Fibroblast of villous mesenchyme (primary cell): ENCODE measurements at places on chromosomes 11 and 22. TPM values are rescaled to one million over a fixed set of nuclear protein-coding genes. Genes with fewer than 3 reads are reported as not detected.

DNA sequence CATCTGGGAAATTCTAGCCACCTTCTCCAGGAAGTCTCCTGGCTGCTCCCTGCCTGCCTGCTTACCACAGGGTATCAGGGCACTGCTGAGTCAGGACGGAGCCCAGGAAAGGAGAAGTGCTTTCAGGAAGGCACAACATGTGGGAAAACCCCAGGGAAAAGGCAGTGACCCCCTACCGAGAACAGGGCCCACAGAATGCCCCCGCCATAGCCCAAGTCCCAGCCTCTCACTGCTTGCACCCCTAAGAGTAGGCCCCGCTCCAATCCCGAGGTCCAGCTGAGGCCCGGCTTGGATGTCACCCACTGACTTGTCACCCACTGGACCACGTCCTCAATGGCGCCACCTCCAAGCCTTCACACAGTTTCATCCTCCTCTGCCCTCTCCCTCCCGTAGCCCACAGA, 34.1 kb downstream of the ARAP1 start:
- no peak for DNase-seq

DNA sequence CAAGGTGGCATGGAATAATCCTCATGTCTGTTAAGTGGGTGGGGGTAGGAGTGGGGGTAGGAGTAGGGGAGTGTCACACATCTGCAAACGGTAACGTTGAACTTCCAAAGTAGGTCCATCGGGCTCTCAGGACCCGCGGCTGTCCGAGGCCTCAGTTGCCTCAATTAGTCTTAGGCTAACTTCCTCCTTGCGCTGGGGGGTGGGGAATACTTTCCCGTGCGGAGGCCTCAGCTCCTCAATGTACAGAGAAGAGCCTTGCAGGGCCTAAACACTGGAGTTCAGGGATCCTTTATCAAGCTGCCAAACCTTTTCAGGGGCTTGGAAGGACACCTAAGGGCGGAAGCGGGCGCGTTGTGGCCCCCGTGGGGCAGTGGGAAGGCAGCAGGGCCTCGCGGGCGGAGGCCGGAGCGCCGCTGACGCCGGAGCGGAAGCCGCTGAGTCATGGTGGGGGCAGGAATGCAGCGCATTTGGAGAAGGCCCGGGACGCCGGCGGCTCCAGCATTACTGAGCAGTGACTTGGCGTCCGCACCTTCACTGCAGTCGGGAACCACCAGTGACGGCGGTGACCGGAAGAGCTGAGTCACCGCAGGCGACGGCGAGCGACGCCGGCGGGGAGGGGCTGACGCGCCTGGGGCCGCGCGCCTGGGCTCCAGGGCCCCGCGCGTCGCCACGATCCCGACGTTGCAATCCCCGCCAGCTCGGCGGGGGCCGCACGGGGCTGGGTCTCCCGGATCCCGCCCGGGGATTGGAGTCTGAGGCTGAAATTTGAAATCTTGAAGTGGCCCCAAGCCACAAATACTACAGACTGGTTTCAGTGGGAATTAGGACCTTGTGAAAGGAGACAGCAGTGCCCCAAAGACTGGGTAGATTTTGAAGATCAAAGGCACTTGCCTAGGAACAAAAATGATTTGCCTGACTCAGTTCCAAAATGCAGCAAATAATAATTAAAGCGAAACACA, 20.2 kb upstream of the IPO7 start:
- DNase-seq, result peak; percentile 98

DNA sequence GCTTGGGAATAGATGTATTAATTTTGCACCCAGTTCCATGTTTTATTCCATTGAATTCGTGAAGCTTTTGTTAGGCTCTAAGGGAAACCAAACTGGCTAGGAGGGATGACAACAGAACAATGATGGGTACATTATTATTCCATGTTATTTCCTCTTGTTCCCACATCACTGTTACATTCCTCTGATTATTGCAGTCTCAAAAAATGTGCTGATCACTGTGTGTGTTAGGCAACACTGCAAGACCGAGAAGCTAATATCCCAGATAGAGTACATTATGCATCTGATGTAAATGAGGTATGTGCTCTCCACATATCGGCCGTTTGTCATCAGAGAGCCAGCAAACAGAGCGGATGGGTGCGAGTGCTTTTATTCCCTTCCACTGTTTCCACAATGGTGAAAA, 327.9 kb downstream of the SOX6 start:
- peak; percentile 51 for DNase-seq

GRCh38 chr11:108527382-108527781, 29.2 kb upstream of the POGLUT3 start:
- no peak for DNase-seq

- no peak for DNase-seq
Observed at GRCh38 chr11:72670041-72670440, 4.2 kb downstream of the PDE2A start.

GRCh38 chr11:132202621-132203020, 832.2 kb downstream of the NTM start:
- no peak for DNase-seq

GRCh38 chr11:130139401-130139800, 20.2 kb upstream of the ST14 start:
- DNase-seq, result no peak

GRCh38 chr11:126514061-126514693, 158.7 kb downstream of the ST3GAL4 start:
- no peak for DNase-seq

GRCh38 chr11:79419120-79419519, 21.7 kb downstream of the TENM4 start:
- DNase-seq, result no peak

GRCh38 chr22:31603574-31603973, 58.4 kb downstream of the PISD start:
- no peak for DNase-seq

- DNase-seq, result no peak
Observed at GRCh38 chr11:351411-351810, 17.9 kb upstream of the B4GALNT4 start.

- peak; percentile 76 for DNase-seq
Observed at GRCh38 chr22:45911601-45912271, 65.2 kb downstream of the WNT7B start.

DNA sequence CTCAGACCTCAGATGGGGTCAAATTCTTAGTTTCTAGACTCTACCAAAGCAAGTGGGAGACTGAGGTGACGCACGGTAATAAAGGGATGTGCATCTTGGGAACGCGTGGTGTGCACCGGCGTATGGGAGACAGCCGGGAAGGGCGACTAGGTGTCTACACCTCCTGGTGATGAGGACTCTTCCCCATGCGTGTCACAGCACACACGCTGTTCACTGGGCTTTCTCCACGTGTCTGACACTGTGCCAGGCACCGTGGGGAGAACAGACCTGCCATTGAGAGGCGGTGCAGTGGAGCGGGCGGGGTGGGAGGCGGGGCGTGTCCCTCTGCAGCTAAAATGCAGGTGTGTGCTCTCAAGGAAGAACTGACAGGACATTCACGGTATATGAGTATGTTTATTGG, 5.3 kb downstream of the FXYD6 start:
- DNase-seq, result no peak

DNA sequence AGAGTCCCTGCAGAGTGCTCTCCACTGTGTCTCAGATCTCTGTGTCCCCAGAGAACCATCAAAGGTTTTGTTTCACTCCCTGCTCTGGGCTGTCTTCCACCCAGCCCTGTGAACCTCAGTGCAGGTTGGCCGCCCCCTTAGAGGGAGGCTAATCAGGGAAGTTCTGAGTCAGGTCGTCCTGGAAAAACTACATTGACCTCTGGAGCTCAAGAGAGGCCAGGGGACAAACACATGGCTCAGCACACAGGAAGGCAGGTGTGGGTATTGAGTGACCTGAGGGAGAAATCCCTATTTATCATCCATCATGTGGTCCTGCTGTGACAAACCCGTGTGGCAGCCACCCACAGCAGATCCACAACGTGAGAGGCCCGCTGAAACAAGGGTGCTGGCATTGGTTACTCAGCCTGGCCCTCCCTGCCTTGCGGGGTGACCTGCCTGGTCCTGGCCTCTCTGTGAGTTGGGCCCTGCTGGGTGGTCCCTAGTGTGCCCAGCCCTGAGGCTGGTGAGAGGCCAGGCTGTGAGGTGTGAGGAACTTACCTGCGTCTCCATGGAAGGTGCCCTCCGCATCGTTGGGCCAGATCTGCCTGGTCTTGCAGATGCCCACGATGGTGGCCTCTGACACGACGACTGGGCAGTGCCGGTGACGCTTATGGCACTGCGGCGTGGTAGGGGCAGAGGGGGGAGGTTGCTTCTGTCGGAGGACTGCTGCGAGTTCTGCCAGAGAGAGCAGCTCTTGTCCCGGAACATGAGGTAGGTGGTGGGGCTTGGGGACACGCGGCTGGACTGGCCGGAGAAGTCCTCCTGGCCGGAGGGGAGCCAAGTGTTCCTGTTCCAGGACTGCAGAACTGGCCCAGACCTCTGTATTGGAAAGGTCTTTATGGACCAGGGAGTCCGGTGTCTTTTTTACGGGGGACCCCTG, 669 bp upstream of the BCR start:
- peak; percentile 21 for DNase-seq

- no peak for DNase-seq
Observed at GRCh38 chr11:17385492-17385891, 3.0 kb downstream of the KCNJ11 start.

DNA sequence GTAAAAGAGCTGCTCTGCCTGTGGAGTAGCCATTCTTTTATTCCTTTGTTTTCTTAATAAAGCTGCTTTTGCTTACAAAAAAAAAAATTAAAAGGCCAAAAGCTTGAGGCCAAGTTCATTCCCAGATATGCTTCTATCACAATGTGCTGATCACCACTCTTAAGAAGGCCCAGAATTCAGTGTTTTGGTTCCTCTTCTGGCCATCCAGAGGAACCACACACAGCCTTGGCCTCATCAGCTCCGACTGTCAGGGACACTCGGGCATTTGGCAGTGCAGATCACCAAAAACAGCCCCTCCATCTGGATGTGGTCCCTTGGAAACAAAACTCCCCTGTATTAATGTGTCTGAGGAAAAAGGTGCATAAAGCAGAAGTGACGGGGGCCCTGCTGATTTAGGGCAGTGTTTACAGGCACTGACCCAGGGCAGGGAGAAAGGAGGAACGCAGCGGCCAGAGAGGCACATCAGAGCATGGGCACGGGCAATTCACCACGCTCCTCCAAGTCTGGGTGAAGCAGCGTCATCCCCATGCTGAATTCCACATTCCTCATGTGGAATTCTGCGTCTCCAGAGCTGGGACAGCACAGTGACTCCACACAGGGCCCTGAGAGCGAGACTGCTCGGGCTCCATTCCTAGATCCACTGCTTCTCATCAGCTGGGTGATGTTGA, 17.7 kb downstream of the POLDIP3 start:
- DNase-seq, result no peak

Gene RAG2
- not detected in 2 replicates for total RNA-seq

Gene TUB
- total RNA-seq, result 1.9 and 5.2 TPM in 2 replicates

Gene C11orf16
- not detected in 2 replicates for total RNA-seq

Gene MYO18B
- total RNA-seq, result under 0.01 and 1.9 TPM in 2 replicates

Gene NEFH
- total RNA-seq, result under 0.01 and 0.32 TPM in 2 replicates

Gene MLC1
- under 0.01 TPM in 2 replicates for total RNA-seq
